ENCODE measurements at places on chromosomes 11 and 22.

DNA sequence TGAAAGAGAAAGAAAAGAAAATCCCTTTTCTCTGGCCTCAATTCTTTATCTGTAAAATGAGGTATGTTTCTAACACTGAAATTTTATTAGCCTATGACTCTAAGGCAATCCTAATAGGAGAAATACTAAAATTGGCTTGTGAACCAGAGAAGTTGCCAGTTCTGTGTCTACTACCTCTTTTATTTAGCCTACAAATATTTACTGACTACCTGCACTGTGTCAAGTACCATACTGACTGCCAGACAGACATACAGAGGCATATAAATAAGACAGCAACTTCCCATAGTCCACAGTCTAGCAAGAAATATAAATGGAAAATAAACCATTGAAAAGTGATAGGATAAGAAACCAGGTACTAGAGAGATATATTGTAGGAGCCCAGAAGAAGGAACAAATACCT lies 2.4 kb upstream of the SOX6 start:
- ATAC-seq, result no peak

- ATAC-seq, result peak; percentile 56
These were observed 21.9 kb upstream of the POLD3 start for GRCh38 chr11:74570266-74571061.

DNA sequence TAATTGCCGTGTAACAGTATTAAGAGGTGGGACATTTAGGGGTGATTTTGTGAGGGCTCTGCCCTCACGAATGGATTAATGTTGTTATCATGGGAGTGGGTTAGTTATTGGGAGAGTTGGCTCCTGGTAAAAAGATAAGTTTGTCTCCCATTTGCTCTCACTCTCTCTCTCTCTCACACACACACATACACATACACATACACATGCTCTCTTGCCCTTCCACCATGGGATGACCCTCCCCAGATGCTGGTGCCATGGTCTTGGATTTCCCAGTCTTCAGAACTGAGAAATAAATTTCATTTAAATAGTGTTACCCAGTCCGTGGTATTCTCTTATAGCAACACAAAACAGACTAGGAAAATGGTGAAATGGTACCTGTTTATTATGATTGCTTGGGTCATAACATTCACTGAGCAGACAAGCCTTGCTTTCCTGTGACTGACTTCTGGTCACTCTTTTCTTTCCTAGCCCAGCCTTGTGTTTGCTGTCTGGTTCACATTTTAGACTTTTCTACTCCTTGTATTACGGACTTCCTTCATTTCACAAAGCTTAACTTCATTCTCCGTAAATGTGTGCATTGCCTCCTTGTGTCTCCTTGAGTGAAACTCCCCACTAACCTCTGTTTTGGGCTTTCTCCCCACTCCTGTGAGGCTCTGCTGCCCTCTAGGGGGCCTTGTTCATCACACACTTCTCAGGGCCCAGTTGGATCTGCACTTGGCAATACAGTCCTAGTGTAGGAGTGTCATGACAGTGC lies 206.5 kb upstream of the CTSC start:
- peak; percentile 96 for ATAC-seq

- no peak for ATAC-seq
These were observed 6.1 kb upstream of the SIGIRR start for GRCh38 chr11:420911-421321.

DNA sequence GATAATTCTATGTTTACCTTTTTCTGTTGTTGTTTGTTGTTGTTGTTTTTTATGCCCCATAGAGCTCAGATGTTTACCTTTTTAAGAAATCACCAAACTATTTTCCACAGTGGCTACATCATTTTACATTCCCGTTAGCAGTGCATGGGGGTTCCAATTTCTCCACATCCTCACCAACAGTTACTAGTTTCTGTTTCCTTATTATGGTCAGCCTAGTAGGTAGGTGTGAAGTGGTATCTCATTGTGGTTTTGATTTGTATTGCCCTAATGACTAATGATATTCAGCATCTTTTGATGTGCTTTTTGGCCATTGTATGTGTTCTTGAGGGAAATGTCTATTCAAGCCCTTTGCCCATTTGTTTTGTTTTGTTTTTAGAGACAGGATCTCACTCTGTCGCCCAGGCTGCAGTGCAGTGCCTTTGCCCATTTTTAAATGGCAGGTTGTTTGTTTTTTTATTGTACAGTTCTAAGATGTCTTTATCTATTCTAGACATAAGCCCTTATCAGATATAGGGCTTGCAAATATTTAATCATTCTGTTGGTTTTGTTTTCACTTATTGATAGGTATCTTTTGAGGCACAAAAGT lies 27.5 kb downstream of the CHEK2 start:
- ATAC-seq, result peak; percentile 58

GRCh38 chr11:43582024-43582862 lies 98.3 kb upstream of the HSD17B12 start:
- no peak for ATAC-seq

- no peak for ATAC-seq
These were observed at the start of gene CCDC89 for GRCh38 chr11:85685820-85686459. CCDC89 (minus strand) TSS chr11:85686195; CDS start chr11:85686130, 65 bp downstream.

DNA sequence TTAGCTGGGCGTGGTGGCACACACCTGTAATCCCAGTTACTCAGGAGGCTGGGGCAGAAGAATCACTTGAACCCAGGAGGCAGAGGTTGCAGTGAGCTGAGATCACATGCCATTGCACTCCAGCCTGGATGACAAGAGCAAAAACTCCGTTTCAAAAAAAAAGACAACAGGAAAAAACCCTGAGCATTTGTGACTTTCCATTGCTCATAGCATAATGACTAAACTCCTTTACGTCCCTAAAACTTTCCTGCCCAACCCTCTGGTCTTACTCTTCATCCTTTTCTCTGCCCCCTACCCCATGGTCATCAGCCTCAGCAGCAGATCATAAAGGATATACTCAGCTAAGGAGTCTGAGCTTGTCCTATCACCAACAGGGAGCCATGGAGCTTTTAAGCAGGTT lies 6.8 kb upstream of the LDLRAD3 start:
- no peak for ATAC-seq

GRCh38 chr11:134866215-134866614 lies 454.2 kb upstream of the B3GAT1 start:
- no peak for ATAC-seq

GRCh38 chr22:36608987-36609386 lies 80.0 kb upstream of the EIF3D start:
- ATAC-seq, result no peak

GRCh38 chr22:36199001-36199551 lies 2.5 kb downstream of the APOL4 start:
- ATAC-seq, result no peak

GRCh38 chr11:84313830-84314359 lies 1027.7 kb upstream of the CCDC90B start:
- ATAC-seq, result no peak

DNA sequence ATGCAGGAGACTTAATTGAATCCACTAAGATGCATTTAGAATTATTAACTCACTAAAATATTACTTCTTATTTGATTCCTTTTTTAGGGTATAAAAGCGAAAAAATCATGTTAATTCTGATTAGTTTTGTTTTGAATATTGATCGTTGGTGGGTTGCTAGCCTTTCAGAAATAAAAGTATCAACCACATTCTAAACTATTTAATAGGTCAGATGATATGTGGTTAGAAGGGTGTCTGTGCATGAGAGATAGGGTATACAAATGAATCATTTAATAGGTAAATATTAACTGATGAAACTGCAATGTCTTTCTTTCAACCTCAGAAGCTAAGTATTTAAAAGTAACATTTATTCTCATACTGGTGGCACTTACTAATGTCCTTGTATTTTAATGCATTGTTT lies 515.1 kb downstream of the CNTN5 start:
- no peak for ATAC-seq

DNA sequence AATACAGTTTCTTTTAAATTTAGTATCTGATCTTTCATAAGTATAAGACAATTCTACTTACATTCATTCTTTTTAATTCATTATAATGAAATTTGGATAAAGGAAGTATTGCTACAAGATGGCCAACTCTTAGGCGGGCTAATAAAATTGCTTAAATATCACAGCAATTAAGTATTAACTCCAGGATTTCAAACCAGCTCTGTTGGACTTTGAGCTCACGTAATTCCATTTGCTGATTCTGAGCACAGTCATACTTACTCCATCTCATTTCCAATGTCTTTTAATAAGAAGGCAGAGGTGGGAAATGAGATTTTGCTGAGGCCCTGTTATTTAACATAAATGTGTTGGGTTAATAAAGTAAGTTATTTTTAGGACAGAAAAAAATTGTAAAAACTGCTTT lies 748.1 kb downstream of the KCNA4 start:
- ATAC-seq, result no peak

DNA sequence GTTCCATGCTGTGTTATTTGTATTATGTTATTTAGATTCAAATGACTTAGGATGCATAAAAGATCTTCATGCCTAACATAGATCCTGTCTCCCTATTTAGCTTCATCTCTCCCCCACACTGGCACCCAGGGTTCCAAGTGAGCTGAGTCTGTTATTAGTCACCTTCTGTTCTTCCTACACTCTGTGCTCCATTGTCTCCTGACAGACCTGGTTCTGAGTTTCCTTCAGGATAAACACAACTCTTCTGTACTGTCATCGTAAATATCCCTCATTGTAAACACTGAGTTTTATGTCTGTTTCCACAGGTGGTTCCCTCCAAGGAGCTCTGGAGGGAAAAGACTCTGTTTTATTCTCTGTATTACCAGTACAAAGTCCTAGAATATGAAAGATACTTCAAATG lies 8.7 kb downstream of the MMP26 start:
- ATAC-seq, result no peak

DNA sequence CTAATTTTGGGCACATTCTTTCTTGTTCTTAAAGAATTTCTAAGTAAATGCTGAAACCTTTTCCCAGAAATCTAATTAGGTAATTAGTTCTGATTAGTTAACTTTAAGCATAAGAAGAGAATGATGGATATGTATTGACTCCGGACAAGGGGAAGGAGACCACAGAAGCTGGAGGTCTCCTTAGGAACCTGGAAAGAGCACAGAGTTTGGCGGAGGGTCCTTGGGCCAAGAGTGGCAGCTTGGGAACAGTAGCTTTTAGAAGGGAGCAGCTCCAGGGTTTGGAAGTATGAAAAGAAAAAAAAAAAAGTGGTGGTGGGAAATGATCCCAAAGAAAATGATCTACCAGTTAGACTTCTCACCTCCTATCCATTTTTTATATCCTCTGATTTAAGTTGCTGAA lies 42.7 kb downstream of the FAT3 start:
- no peak for ATAC-seq

DNA sequence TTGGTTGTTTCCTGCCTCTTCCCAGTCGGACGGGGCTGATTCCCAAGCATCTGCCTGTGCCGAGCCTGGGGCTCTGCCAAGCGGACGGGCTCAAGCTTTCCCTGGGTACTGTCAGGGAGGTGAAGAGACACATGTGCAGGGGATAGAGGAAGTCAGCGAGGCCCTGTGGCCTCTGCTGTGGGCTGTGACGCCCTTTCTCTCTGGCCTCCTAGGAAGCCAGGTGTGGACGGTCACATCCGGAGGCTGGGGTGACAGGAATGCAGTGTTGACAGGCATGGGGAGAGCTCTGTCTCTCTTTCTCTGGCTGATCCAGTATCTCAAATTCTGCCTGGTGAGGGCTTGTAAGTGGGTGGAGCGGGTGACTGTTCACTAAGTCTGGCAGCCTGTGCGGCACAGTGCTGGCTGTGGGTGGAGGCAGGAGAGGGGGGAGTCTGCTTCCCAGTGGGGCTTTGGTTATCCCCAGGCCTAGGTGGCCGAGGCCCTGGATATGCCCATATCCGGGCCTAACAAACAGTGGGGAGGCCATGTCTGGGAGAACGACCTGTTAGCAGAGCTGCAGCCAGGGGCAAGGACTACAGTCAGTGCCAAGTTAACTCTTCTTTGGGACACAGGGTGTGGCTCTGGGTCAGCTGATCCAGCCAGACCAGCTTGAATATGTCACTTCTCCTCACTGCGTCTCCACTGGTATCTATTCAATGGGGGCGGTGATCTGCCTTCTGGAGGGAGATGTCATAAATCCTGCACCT lies 1.9 kb downstream of the KCTD17 start:
- no peak for ATAC-seq

DNA sequence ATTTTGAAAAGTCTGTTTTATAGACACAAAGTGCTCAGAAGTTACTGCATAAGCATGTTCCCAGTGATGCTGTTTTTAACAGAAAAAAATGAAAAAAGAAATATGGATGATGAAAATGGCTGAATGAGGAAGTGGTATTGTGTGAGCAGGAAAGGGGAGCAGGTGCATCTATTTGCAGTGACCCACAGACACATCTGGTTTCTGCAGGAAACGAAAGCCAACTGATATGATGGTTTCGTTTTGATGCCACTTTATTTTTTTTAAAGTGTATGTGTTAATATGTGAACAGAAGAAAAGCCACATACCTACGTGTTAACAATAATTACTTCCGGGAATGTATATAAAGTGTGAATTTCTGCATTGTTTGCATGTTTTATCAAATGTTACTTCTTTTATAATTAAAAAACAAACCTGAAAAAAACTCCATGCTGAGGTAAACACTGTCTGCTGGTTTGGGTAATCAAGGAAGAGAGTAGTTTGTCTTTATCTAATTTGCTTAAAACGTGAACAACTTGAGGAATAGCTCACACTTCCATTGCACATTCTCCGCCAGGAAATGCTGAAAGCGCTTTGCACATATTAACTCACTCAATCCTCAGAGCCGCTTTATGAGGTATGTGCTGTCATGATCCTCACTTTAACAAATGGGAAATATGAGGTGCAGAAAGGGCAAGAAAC lies 1335.9 kb downstream of the TBC1D22A start:
- peak; percentile 88 for ATAC-seq

- ATAC-seq, result no peak
These were observed 10.9 kb downstream of the CDC42BPG start for GRCh38 chr11:64833509-64833908.

DNA sequence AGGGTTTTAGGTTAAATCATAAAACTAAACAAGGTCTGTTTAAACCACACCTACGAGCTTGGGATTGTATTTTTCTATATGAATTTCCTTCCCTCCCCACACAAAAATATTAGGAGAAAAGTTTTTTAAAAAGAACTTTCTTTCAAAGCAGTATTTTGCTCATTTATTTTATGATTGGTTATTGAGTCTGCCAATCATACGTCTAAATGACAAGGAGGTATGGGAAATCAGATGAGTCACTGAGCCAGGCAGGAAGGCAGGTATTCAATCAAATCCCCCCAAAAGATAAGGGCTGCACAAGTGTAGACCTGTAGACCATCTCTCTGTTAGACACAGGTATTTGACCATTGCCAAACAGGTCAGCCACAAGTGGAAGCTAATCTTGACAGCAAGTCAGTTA lies 440.1 kb upstream of the CCDC90B start:
- no peak for ATAC-seq

DNA sequence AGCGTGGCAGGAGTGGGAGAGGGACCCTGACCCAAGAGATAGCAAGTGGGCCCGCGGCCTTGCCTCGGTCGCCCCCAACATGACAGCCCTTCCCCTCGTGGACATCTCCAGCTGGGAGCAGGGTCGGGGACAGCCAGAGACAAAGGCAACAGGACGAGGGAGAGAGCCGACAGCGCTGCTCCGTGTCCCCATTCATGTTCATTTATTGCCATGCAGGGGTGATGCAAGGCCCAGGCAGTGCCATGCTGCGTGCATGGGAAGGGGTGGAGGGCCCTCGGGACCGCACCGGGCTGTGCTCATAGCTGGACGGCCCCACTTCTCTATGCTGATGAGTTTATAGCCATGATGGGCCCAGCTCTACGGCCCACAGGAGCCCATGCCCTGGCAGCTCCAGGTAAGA lies 12.7 kb downstream of the MRPL23 start:
- no peak for ATAC-seq

GRCh38 chr11:47716692-47717091 lies 1.5 kb upstream of the AGBL2 start:
- no peak for ATAC-seq

- no peak for ATAC-seq
These were observed 33.4 kb downstream of the INSC start for GRCh38 chr11:15148169-15148568.

Data from activated T-helper 17 cell treated with anti-CD3 and anti-CD28 coated beads, Interleukin-2, amount 50 U/mL, for 72 hours (primary cell).